ENCODE measurements at places on chromosomes 11 and 22. TPM values are rescaled to one million over a fixed set of nuclear protein-coding genes. Genes with fewer than 3 reads are reported as not detected.

- DNase-seq: no peak
These were observed 15.8 kb downstream of the RAB36 start for GRCh38 chr22:23161029-23161428.

GRCh38 chr11:42773729-42774128 lies 538.1 kb upstream of the API5 start:
- DNase-seq: no peak

Gene NCAM1
- total RNA-seq: 10.9 TPM

DNA sequence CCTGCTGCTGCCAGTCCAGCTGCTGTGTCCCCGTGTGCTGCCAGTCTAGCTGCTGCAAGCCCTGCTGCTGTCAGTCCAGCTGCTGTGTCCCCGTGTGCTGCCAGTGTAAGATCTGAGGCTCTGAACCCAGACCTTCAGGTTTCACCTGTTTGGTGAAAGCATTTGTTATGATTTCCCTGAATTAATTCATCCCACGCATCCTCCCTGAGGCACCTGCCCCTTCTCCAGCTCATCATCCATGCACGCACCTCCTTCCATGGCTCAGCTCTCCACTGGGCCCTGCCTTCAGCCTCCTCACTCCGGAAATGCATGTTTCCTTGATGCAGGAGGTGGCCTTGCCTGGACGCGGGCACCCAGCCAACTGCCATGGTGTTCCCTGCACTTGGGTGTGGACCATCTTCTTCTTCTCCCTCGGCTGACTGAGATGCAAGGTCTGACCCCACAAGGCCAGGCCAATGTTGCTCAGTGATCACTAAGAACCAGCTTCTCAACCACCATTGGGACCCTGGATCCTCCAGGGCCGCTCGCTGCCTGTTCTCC lies 788 bp downstream of the KRTAP5-10 start:
- no peak for DNase-seq

Gene MMP12
- not detected for total RNA-seq

Gene TYR
- total RNA-seq: not detected

DNA sequence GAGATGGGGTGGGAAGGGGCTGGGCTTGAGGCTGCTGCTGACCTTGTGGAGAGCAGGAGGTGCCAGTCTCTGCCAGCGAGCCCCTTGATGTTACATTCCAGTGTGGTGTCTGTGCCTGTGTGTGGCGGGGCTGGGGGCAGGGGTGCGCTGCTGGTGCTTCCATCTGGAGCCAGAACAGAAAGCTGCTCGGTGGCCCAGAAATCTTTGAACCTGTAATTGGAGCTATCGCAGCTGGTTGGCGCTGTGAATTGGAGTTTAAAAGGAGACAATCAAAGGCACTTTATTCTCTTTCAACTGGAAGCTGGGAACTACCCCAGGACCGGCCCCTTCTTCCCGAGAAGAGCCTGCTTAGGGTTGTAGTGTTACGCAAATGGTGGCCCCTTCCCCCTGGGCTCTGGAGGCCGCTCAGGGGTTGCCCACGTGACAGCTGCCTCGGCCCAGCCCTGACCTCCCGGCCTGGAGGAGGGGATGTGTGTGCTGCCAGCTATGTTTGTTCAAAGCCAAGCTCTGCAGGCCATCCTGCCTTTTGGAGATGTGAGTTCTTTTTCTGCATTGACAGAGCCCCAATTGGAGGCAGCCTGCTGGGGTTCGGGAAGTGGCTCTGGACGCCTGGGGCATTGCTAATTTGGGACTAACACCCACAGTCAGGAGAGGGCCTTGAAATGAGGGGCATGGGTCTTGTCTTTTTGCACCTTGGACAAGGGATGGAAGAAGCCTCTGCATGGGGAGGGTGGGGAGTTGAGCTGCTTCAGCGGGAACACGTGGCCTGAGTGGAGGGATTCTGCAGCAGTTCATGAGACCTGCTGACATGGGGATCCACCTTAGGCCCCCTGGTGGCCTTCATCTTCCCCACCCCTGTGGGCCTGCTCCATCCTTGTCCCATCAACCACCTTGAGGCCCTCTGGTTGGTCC lies 14.0 kb upstream of the ARSA start:
- no peak for DNase-seq

- DNase-seq: no peak
These were observed 131.6 kb downstream of the FBXO7 start for GRCh38 chr22:32606181-32606580.

DNA sequence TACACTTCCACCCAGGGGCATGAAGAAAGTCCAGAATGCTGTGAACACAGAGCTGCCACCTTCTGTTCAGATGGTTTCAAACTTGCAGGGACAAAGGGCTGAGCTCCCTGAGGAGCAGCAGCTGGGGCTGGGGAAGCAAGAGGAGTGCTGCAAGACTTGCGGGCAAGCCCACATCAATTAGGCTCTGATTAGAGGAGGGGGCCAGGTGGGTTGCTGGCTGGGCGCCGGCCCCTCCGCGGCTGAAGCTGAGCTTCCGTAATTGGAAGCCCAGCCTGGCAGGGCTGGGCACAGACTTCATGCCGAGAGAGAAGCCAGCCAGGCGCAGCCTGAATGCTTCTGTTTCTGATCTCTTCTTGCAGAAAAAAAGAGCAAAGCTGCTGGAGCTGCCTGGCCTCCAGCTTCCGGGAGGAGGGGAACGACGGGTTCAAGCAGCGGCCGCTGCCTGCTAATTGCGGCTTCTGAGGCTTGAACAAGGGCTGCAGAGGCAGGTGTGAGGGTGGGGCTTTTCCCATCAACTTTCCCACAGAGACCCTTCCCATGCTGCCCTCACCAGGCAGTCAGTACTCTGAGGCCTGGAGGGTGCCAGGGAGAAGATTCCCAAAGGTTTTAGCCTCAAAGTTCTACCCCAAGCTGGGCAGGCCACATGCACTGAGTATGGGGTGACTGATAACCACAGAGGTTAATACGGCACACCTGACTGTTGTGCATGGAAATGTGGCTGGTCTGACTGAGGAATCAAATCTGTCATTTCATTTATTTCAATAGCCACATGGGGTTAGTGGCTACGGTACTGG lies 91.1 kb upstream of the LMO1 start:
- no peak for DNase-seq

DNA sequence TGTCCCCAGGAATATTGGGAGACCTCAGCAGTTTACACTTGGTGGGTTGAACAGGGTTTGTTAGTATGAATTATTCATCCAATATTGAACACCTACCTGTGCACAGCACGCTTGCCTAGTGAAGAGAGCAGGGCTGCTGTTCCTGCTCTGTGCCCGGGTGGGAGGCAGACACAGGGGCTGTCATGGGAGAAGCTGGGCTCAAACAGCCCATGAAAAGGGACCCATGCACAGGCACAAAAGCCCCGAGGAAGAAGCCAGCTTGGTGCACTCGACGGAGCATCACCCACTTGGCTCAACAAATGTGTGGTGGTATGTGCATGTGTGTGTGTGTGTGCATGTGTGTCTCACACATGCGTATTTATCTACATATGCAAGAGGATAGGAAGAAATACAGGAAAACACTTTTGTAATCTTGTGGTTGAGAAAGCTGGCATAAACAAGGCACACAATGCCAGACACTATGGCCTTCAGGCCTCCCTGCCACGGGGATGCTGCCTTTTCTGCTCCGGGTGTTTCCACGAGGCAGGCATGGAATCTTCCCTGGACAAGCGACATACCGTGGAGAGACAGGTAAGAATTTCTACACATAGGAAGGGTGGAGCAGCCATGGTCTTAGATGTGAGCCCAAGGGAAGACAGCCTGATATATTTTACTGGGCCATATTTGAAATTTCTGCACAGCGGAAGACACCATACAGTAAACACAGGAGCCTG lies 5.0 kb upstream of the APOBEC3A start:
- DNase-seq: no peak

GRCh38 chr11:117057317-117057716 lies 40.9 kb downstream of the SIK3 start:
- no peak for DNase-seq

- DNase-seq: no peak
These were observed 31.7 kb downstream of the PGM2L1 start for GRCh38 chr11:74366576-74366975.

Gene CHST1
- 2.6 TPM for total RNA-seq

Gene OR8D4
- not detected for total RNA-seq

DNA sequence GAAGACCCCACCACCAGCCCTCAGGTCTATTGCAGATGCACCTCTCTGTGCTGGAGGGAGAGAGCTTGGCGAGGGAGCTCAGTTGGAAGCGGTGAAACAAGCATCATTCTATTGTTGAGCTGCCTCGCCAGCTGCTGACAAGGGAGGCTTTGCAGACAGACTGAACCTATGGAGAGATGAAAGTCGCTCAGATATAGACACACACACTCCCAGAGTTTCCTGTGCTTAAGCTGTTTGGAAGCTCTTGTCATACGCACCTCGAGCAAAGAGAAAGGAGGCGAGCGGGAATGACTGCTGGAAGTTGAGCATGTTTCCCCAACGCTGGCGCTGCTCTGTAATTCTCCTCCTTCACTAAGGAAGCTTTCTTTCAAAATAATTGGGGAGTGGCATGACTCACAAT lies 126.1 kb downstream of the TRIM29 start:
- DNase-seq: no peak

GRCh38 chr11:32947978-32948377 lies 55.4 kb downstream of the QSER1 start:
- DNase-seq: no peak

GRCh38 chr22:46425016-46425415 lies 89.5 kb downstream of the TRMU start:
- no peak for DNase-seq

DNA sequence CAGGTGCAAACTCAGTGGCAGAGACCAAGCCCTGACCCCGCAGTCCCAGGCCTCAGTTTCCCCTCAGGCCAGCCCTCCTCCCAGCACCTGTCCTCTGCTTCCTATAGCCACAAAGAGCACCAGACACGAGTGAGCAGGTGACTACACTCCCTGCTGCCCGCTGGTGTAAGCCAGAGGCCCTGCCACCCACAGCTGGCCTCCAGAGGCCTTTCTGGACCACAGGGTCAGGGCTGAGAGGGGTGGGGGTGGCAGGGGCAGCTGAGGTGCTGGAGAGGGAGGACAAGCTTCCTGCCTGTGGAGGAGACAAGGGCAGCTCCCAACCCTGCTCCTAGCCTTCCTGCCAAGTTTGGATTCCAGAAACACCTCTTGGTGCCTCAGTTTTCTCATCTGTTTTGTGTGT lies 31.3 kb upstream of the WNT7B start:
- no peak for DNase-seq

GRCh38 chr11:19241260-19242178 lies 774 bp upstream of the E2F8 start:
- no peak for DNase-seq

DNA sequence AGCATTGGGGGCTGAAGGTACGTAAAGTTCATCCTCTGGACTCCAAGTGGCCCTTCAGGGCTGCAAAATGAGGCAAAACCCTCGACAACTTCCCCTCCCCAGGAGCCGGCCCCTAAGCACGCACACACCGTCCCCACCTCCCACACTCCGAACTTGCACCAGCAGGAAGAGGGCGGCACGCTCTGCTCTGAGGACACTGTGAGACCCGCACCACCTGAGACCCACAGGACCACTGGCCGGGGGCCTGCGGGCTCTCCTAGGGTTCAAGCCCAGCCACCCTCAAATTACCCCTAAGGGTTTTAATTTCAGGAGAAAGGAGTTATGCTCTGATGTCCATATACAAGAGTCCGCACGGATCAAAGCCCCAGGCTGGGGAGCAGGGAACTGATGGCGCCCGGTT lies 49.7 kb upstream of the BID start:
- no peak for DNase-seq
